RPMI7951 (cell line): ENCODE measurements at places on chromosomes 11 and 22. TPM values are rescaled to one million over a fixed set of nuclear protein-coding genes. Genes with fewer than 3 reads are reported as not detected.

OR8D4 gene
- not detected in 2 replicates for total RNA-seq

DNA sequence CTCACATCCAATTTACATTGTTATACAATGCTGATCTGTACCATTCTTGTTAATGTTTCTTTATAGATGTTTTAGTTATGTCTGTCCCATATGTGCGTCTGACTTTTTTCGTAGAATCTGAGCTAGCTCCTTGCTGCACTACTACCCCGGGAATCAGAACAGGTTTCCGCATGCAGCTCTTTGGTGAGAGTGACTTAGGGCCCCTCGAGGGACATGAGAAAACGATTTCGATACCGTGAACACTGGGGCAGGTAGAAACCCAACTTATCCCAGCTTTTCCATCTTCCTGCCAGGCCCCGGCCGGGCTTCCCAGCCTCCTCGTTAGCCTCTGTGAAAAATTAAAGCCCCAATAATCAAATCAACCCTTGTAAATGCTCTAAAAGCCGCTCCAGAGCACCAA lies 23.4 kb upstream of the PKNOX2 start:
- DNase-seq = no peak

DNA sequence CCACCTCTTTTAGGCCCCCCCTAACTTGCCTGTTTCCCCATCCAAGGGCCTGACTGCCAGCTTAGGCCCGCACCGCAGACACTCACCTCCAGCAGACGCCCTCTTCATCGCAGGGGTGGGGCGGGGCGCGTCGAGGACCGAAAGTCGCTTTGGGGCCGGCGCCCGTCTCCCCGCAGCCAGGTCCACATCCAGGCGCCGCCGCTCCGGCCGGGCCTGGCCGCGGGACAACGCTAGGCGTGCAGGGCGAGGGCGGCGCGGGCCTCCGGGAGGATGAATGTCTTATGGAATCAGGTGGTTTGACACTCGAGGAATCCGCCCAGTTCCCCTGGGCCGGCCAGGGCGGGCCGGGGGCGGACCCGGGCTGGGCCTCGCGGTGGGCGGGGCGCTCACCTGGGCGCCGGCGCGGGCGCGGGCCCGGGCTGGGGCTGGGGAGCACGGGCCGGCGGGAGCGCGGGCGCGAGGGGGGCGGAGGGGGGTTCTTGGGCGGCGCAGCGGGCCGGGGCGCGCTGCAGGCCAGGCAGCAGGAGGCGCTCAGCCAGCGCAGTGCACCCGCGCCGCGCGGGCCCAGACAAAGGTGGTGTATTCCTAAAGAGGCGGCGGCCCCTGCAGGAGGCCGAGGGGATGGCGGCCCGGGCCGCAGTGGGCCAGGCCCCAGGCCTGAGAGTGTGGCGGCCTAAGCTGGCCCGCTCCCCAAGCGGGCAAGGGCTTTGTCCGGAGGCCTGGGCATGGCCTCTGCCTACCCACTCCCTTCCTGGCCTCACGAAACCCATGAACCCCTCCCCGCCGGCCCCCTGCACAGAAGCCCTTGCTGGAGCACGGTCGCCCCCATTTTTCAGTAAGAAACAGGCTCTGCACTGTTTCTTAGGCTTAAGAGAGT lies 177.6 kb downstream of the IGLL1 start:
- DNase-seq = peak; percentile 17

FAM111B gene
- 21.1 and 34.0 TPM in 2 replicates for total RNA-seq

GRCh38 chr11:79209540-79210266 lies 231.1 kb downstream of the TENM4 start:
- peak; percentile 24 for DNase-seq

PHETA2 gene
- total RNA-seq = 5.2 and 7.5 TPM in 2 replicates

- no peak for DNase-seq
Measured at GRCh38 chr22:41913040-41913719, 1.7 kb downstream of the SHISA8 start.

KCNJ1 gene
- not detected in 2 replicates for total RNA-seq

DNA sequence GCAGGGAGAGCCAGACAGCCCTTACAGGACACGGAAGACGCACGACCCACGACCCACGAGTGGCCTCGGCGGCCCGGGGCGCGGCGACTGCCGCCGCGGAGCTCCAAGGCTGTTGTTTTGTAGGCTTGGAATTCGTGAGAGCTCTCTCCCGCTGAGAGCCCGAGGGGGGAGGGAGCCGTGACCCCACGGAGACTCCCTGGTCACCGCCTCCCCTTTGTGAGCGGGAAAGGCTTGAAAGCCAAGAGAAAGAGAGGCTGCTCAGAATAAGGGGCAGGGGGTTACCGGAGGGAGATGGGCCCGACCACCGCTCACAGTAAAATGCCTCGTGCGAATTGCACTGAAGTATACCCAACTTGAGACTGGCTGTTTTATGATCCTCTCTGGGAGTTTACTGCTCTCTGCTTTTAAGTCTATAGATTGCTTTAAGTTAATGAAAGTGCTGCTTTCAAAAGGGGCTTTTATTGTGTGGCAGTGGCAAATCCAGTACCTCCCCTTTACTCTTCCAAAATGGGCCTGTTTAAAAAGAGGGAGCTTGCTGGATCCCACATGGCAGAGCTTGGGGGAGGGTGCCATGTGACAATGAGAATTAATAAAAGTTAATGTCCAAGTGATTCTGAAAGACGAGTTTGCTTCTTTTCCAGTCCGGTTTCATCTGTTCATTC lies 2.9 kb downstream of the PKNOX2 start:
- peak; percentile 19 for DNase-seq

GRCh38 chr11:34408580-34409172 lies 30.1 kb upstream of the CAT start:
- DNase-seq = no peak

- peak; percentile 6 for DNase-seq
Measured at GRCh38 chr11:30196400-30197206, 34.2 kb upstream of the FSHB start.

- DNase-seq = no peak
Measured at GRCh38 chr11:11816511-11817314, 25.1 kb upstream of the USP47 start.
